ENCODE measurements at places on chromosomes 7 and 10.

- no peak for DNase-seq
Measured at GRCh38 chr7:22108151-22108845, 162.6 kb upstream of the CDCA7L start.

DNA sequence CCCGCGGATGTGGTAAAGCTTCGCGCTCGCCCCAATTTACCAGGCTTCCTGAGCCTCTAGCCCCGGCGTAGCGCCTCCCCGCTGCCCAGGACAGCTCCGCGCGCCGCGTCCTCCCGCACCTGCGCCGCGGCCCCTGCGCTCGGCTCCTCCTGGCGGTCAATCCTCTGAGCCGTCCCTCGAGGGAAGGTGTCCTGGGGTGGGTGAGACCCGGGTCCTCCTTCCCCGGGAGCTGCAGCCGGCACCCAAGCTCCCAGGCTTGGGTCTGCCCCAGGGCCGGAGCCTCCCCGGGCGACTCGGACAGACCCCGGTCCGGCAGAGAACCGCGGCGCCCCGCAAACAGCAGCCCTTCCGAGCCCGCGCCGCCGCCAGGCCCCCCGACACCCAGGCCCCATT lies 512 bp downstream of the OSBPL3 start:
- DNase-seq = peak; percentile 83

GRCh38 chr7:150964593-150965111 lies 13.5 kb downstream of the KCNH2 start:
- DNase-seq = no peak

GRCh38 chr10:1733720-1734119 lies 3.6 kb downstream of the ADARB2 start:
- no peak for DNase-seq

- no peak for DNase-seq
Measured at GRCh38 chr7:68587599-68587998, 1010.7 kb upstream of the AUTS2 start.

GRCh38 chr10:8402576-8402975 lies 348.1 kb downstream of the GATA3 start:
- peak; percentile 82 for DNase-seq

DNA sequence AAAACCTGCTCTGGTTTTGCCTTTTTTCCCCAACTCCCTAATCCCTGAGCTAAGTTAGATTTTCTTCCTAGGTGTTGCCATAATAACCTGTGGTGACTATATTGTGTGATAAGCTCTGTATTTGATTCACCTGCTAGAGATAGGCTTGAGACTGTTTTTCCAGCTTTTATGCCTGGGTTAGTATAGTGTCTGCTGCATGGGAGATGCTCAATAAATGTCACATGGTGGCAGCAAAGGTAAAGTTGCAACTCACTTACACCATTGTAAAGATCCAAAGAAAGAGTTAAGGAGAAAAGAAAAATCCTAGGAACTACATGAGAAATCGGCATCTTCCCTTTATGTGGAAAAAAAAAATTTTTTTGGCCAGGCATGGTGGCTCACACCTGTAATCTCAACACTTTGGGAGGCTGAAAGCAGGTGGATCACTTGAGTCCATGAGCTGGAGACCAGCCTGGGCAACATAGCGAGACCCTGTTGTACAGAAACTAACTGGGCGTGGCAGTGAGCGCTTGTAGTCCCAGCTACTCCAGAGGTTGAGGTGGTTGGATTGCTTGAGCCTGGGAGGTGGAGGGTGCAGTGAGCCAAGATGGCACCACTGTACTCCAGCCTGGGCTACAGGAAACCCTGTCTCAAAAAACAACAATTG lies 3.7 kb downstream of the CCNJ start:
- DNase-seq = no peak

- DNase-seq = no peak
Measured at GRCh38 chr7:93944673-93945072, 23.1 kb downstream of the GNG11 start.

GRCh38 chr7:92391071-92391470 lies 56.2 kb upstream of the GATAD1 start:
- no peak for DNase-seq

DNA sequence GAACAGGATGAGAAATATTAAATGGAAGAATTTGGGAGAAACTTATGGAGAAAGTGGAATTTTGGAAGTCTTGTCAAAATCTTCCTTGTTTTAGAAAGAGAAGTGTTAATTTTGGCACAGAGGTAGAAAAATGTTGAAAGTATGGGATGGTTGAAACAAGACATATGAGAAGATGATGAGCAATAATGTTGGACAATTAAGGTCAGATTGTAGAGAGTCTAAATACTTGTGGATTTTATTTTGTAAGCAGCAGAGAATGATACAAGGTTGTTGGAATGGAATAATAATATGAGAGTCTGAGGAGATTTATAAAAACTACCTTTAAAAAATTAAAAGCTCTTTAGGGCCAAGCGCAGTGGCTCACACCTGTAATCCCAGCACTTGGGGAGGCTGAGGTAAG lies 34.6 kb downstream of the PHTF2 start:
- no peak for DNase-seq

DNA sequence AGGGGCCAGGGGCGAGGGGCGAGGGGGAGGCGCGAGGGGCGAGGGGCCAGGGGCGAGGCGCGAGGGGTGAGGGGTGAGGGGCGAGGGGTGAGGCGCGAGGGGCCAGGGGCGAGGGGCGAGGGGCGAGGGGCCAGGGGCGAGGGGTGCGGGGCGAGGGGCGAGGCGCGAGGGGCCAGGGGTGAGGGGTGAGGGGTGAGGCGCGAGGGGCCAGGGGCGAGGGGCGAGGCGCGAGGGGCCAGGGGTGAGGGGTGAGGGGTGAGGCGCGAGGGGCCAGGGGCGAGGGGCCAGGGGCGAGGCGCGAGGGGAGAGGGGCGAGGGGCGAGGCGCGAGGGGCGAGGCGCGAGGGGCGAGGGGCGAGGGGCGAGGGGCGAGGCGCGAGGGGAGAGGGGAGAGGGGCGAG lies 192.3 kb downstream of the PTPRN2 start:
- DNase-seq = no peak

DNA sequence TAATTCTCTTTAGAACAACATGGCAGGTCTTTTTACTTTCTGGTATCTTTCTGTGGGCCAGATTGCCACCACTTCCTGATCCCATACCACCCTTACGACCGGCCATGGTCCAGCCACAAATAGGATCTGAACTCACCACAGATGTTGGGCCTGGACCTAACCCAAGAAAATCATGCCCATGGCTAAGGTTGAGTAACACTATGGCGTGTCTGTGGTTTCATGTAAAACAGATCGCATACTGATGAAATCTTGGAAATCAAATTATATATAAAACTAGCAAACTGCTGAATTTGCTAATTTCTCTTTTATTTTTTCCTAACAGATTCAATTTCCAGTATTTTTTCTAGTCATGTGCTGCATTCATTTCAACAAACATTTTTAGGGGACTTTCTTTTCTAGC lies 77.2 kb downstream of the CH25H start:
- DNase-seq = no peak

DNA sequence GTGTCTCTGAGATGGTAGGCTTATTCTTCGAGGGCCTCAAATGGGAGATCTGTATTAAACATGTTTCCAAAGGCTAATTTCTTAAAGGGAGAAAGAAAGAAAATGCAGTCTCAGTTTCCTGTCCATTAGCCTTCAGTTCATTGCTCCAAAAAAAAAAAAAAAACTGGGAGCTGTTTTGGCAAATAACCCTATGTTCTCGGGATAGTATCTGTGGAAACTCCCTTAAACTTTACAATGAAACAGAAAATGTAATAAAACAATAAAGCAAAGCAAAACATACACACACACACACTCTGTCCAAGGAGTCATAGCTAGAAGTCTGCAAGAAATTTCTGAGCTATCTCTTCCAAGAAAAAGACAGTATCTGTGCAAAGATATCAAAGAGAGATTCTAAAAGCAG lies 172.5 kb upstream of the CELF2 start:
- DNase-seq = no peak

DNA sequence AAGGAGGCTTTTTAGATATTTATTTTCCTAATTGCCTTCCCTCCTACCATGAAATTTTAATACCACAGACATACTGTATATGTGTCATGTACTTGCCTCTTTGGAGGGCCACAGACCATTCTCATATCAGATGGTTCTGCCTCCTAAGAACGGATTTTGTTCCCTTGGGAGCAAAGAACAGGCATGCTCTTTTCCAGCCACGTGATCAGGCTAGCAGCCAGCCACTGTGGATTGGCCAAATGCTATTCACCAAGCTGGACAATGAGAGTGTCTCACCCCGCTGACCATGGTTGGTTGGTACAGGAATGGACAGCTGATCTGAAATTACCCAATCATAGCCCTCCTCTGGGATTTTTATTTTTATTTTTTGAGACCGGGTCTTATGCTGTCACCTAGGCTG lies 21.5 kb upstream of the CRHR2 start:
- DNase-seq = no peak

DNA sequence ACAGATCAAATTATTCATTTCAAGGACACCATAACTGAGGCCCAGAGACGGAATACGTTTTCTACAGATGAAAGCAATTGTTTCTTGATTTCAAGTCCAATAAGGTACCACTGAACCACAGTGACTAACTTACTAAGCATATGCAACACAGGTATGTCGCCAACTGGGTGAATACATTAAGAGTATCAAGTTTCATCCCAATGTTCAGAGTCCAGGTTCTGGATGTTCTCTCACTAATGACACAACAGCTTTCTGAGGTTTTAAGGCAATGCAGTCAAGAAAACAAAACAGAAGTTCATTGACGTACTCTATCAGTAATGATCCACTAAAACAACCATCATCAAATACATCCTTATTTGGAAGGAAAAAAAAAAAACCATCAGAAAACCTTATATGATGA lies 35.8 kb downstream of the NSUN6 start:
- DNase-seq = no peak

GRCh38 chr7:133629701-133630100 lies 376.8 kb downstream of the EXOC4 start:
- DNase-seq = no peak

DNA sequence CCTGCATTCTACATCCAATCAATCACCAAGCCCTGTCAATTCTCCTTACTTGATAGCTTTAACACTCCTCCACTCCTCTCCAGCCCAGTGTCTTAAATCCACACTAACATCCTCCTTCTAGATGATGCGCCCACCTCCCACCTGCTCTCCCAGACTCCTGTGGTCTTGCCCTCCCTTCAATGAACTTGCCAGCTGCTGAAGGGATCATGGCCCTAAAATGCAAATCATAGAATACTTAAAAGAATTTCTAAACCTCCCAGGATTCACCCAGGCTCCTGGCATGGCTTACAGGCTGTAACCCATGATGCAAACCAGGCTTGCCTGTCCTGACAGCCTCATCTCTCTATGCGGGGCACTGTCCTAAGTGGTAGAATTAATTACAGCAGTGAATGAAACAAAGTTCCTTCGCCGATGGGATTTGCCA lies 43.6 kb downstream of the SYPL1 start:
- DNase-seq = no peak

- no peak for DNase-seq
Measured at GRCh38 chr7:134827436-134827835, 48.0 kb downstream of the CALD1 start.

- DNase-seq = no peak
Measured at GRCh38 chr7:6385110-6385781, 62.5 kb downstream of the DAGLB start.

GRCh38 chr7:79664884-79665676 lies 211.6 kb upstream of the MAGI2 start:
- no peak for DNase-seq

GRCh38 chr7:23523486-23524075 lies 8.2 kb downstream of the TRA2A start:
- DNase-seq = no peak

GRCh38 chr10:113518816-113519591 lies 33.8 kb upstream of the HABP2 start:
- DNase-seq = no peak

- DNase-seq = no peak
Measured at GRCh38 chr10:75023074-75023473, 88.4 kb upstream of the SAMD8 start.

- DNase-seq = no peak
Measured at GRCh38 chr7:480531-481218, 39.0 kb downstream of the PDGFA start.

GRCh38 chr10:99369551-99369950 lies 40.4 kb downstream of the CNNM1 start:
- no peak for DNase-seq

GRCh38 chr10:43965033-43965917 lies 316.6 kb upstream of the ZNF32 start:
- DNase-seq = no peak

GRCh38 chr7:87267239-87267900 lies 47.8 kb upstream of the TMEM243 start:
- no peak for DNase-seq

DNA sequence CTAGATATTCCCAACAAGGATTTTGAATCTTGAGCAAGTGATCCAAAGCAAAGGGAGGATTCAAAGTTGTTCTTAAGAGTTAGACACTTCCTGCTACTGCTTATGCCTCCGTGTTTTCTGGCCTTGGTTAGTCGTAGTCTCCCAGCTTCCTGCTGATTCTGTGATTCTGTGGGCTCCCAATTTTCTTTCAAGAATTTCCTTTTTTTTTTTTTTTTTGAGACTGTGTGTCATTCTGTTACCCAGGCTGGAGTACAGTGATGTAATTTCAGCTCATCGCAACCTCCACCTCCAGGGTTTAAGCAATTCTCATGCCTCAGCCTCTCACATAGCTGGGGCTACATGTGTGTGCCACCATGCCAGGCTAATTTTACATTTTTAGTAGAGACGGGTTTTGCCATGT lies 4.4 kb upstream of the ITGB8 start:
- no peak for DNase-seq

DNA sequence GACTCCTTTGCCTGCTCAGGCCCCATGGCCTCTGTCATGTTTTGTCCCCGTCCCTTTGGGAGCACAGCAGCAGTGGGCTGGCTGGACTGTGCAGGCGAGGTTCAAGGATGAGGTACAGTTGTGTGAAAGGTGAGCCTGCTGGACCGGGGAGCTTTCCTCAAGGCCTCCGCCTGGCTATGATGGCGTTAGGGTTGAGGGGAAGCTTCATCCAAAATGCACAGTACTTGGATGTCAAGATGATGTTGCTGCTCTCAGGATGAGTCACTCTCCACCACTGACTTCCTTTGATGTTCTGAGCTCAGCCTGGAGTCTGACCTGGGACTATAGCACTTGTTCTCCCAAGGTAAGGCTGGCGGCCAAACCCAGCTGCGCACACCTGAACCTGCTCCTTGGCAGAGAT lies 152.7 kb upstream of the SHH start:
- peak; percentile 61 for DNase-seq

GRCh38 chr7:47949703-47950102 lies 1.4 kb upstream of the PKD1L1 start:
- DNase-seq = no peak

All from activated CD4-positive, alpha-beta T cell treated with anti-CD3 and anti-CD28 coated beads, Interleukin-2, Interleukin-4, amounts not matched to agents 100 ng/mL and 50 ng/mL, durations not matched to agents 16 hours and 8 hours (primary cell).